ENCODE measurements at places on chromosomes 7 and 10.

GRCh38 chr7:28296571-28297483 lies 115.5 kb upstream of the CREB5 start:
- DNase-seq = no peak

GRCh38 chr7:47816647-47817046 lies 131.6 kb downstream of the PKD1L1 start:
- DNase-seq = no peak

GRCh38 chr7:108313086-108313485 lies 143.2 kb downstream of the NRCAM start:
- no peak for DNase-seq

DNA sequence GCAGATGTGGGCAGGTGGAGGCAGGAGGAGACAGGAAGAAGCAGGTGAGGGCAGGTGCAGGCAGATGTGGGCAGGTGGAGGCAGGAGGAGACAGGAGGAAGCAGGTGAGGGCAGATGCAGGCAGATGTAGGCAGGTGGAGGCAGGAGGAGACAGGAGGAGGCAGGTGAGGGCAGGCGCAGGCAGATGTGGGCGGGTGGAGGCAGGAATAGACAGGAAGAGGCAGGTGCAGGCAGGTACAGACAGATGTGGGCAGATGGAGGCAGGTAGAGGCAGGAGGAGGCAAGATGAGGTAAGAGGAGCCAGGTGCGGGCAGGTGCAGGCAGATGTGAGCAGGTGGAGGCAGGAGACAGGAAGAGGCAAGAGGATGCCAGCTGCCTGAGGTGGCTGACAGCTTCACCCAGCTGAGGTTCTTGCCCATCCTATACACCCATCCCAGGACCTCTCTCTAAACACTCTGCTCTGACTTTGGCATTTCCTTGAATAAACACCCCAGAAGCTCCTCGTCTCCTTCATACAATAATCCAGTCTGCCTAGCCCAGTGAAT lies 33.0 kb downstream of the PTPRE start:
- no peak for DNase-seq

DNA sequence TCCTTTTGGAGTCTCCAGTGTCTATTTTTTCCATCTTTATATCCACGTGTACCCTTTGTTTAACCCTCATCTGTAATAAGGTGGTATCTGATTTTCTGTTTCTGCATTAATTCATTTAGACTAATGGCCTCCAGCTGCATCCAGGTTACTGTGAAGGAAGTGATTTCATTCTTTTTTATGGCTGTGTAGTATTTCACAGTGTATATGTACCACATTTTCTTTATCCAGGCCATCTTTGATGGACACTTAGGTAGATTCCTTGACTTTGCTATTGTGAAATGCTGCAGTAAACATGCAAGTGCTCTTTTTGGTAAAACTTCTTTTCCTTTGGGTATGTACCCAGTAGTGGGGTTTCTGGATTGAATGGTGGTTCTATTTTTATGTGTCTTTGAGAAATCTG lies 128.0 kb upstream of the MTPN start:
- DNase-seq = no peak

DNA sequence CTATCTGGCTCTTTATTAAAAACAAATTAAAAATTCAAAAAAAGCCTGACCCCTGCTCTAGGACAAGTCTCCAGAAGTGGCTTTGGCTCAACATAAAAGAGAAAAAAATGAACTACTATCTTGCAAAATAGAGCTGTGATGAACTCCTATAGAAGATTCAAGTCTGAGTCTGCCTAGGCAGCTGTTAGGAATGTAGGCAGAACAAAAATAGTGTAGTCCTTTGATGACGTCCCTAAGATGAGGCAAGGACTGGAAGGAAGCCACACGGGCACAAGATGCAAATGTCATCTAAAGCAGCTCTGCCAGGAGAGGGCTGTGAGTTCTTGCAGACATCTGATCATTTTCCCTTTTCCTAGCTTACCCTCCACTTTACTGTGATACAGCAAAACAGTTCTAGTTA lies 20.5 kb downstream of the ASNS start:
- DNase-seq = no peak
